GM12891 (cell line): ENCODE measurements at places on chromosomes 2 and 18.

DNA sequence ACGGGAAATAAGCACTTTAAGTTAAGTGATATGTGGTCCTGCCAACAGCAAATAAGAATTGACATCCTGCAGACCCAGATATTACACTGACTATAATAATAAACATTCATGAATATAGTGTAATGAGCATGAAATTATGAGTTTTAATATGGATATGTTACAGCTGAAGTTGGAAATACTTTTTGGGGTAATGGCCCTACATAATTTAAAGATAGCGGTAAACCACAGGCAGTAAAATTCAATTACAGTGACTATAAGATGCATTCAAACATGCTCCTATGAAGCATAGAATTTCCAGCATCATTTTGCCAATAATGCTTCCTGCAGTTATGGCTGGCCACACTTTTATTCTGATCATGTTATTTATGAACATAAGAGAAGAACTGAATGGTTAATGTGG lies 49.4 kb upstream of the LRRTM4 start:
- DNase-seq = no peak

DNA sequence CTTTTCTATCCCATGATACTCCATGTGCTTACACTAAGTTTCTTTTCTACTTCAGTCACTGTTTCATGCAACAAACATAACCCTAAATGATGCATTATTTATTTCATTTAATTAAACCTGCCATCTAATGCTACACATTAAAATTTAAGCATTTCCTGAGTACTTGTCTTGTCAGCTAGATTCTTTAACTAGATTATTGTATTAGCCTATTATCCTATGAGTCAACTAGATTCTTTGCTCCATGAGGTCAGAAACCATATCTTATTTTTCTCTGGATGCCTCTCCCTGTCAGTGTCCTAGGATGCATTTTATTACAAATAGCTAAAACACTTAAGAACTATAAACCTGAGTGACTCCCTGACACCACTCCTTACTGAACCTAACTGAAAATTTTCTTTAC lies 652.4 kb downstream of the SLC4A3 start:
- DNase-seq = no peak

- no peak for DNase-seq
These were observed 138.4 kb upstream of the HDAC4 start for GRCh38 chr2:239539083-239539775.

GRCh38 chr18:2392446-2392845 lies 178.9 kb downstream of the METTL4 start:
- DNase-seq = no peak

GRCh38 chr18:78939734-78940494 lies 39.7 kb upstream of the SALL3 start:
- no peak for DNase-seq

- no peak for DNase-seq
These were observed 177.3 kb downstream of the ANKRD30B start for GRCh38 chr18:14925281-14925709.

DNA sequence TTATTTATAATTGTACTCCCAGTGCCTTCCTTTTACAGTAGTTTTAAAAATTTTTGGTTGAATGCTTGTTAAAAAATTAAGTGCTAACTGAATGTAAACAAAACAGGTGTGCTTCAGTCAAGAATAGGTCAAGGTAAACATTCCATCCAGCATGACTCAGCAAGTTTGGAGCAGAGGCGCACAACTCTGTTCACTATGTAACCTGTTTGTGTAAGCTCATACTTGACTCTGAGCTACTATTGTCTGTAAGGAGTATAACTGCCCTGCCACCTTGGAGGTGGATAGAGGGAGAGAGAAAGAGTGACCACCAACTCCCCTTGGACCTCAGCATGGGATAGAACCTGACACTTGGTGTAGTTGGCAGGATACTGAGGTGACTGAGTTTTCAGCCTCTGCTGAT lies 207.4 kb upstream of the SYT4 start:
- no peak for DNase-seq

DNA sequence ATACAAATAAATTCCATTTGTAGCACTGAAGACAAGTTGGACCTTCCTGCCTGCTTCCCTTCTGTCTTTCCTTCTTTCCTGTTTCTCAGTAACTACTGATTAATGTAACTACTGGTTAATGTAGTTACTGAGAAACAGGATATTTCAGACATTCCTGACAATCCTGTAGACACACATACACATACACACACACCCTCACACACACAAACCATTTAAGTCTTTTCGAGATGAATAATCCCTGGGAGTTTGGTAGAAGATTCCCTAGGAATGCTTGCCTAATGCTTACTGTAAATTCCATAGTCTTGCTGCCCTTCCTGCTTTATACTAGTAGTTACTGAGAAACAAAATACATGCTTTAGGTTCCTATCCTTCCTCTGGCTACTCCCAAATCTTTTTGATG lies 83.9 kb downstream of the PIK3C3 start:
- DNase-seq = no peak

DNA sequence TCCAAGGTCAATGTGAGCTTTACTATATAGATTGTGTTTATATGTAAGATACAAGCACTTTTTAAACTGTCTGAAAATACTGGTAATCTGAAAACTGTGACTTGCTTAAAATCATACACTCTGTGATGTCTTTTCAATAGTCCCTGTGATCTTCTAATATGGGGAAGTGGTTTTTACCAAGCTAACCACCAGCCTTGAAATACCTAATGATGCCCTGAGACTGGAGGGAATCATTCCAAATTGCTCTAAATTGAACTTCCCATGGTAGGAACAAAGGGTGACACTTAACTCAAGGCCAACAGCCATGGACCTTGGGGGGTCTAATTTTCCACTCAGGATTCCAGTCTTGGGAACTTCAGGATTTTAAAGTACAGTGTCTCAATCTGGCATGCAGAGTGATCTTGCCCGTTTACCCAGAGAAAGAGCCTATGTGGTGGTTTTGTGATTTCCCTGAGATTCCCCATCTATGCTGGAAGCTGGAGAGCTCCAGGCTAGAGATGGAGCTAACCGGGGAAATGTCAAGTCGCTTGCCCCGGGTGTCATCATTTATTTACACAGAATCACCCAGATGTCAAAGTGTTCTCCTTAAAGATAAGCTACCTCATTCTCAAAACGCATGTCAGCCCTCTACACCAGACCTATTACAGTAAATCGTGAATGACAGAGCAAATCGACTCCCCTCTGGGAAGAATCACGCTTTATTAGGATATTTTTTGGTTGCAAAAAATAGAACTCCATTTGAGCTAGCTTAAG lies 198.5 kb downstream of the SP3 start:
- DNase-seq = no peak

- DNase-seq = no peak
These were observed 443.7 kb downstream of the DSEL start for GRCh38 chr18:67072791-67073190.

DNA sequence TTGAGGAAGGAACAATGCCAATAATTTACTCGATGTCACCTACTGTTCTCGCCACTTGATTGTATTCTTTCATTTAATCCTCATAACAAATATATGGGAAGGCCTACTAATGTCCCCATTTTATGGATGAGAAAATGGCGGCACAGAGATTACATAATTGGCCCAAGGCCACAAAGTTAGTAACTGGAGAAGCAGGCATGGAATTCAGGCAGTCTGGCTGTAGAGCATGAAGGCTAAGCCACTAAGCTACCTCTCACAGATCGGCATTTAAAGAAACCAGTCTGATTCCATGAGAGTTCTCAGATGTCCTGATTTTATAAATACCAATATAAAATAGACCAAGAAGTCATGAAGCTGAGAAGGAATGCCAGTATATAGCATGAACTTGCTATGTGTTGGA lies 121.8 kb upstream of the EPAS1 start:
- DNase-seq = no peak

DNA sequence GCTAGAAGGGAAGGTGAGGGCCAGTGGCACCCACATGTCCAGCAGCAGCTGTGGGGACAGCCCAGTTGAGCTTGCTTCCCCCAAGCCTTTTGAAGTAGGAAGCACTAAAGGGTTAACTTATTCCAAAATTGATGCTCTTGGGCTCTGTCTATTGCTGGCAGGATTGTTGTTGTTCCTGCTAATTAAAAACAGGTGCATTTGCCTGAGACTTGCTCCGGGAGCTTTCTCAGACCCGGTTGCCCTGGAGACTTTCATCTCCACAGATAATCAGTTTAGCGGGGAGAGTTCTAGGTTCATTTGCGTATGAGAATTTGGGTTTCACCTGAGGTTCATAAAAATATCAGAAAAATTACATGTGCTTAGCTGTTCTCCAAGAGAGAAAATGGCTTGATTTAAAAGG lies 277.3 kb downstream of the LRATD1 start:
- DNase-seq = no peak

- no peak for DNase-seq
These were observed 100.7 kb upstream of the MCFD2 start for GRCh38 chr2:47016172-47016913.

DNA sequence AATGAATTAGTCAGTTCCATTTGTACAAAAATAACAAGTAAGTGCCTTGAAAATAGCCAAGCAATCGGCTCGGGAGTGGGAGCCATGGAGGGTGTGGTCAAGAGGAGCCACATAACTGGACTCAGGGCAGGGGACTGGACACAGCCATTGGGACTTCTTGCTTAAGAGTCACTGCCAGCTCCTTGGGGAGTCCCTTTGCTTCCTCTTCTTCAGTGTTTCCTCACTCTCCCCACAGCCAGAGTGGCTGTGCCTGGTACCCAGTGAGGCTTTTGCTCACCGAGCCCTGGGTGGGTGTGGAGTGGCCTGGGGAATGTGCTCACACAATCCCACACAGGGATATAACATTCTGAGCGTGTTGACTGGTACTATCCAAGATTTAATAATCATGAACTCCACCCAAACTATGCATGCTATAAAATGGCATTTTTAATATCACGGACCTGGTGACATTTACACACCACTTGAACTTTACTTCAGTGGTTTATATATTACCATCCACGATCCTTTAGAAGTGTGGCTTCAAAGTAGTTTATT lies 94.6 kb downstream of the PTGR3 start:
- no peak for DNase-seq

GRCh38 chr18:12597760-12598159 lies 60.1 kb downstream of the SPIRE1 start:
- DNase-seq = no peak

DNA sequence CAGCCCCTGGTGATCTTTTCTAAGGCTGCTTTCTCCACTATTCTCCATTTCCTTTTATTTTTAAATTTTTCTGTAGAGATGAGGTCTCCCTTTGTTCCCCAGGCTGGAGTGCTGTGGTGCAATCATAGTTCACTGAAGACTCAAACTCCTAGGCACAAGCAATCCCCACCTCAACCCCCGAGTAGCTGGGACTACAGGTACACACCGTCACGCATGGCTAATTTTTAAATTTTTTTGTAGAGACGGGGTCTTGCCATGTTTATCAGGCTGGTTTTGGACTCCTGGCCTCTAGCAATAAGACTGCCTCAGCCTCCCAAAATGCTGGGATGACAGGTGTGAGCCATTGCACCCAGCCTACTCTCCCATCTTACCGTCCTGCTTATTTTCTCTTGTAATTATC lies 22.7 kb upstream of the LPIN2 start:
- DNase-seq = no peak

DNA sequence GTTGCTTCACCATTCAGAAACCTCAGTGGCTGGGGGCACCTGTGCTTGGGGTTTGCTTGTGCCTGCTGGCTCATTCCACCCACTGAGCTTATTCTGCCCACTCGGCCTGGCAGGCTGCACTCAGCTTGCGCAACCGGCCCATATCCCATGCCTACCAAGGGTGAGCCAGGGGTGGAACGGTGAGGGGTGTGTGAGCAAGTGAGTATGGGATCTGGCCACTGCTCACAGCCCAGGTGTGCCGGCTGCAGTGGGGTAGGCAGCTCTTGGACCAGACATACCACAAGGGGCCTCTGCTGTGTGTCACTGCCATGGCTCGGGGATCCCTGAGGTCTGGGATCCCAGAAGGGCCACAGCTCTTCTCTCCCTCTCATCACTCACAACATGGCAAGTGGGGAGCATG lies 1000.5 kb upstream of the CRIM1 start:
- DNase-seq = no peak

DNA sequence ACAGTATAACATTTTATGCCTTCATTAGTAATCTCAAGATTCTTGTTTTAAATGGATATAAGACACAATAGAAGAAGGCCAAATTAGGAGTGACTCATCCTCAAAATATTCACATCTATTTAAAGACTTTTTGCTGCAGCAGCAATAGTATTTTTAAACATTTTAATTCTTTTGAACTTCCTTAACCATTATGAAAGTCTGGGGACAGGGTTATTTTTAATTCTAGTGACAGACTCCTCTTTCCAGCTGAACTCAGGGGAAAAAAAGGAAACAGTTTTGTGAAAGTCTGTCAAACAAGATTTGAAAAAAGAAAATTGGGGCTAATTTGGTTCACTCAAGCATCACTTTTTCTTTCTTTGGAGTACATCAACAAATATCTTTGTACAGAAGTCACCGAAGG lies 541.8 kb downstream of the NUP35 start:
- DNase-seq = no peak

DNA sequence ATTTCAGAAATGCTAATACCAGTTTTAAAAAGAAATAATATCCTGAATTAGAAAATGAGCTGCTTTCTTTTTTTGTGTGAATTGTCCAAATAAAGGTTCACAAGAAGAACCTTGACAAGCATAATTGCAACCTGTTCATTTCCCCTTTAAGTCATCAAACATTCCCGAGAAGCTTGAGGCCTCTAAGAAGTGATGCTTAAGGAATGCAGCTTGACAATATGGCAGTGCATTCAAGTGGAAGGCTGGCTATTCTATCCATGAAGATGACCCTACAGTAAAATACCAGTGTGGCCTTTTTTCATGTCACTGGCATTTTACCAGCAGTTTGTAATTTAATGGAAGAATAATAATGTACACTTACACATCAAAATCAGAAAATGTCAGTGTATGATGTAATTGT lies 216.7 kb downstream of the CTNNA2 start:
- DNase-seq = no peak

DNA sequence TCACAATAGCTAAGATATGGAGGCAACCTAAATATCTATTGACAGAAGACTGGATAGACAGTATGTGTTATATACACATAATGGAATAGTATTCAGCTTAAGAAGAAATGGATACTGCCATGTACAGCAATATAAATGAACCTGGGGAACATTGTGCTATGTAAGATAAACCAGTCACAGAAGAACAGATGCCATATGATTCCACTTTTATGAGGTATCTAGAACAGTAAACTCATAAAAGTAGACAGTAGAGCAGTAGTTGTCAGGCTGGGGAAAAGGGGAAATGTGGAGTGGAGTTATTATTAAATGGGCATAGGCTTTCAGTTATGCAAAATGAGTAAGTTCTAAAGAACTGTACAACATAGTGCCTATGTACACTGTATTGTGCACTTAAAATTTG lies 1055.7 kb upstream of the TMEFF2 start:
- no peak for DNase-seq

- DNase-seq = no peak
These were observed 85.6 kb downstream of the VIT start for GRCh38 chr2:36781907-36782720.

DNA sequence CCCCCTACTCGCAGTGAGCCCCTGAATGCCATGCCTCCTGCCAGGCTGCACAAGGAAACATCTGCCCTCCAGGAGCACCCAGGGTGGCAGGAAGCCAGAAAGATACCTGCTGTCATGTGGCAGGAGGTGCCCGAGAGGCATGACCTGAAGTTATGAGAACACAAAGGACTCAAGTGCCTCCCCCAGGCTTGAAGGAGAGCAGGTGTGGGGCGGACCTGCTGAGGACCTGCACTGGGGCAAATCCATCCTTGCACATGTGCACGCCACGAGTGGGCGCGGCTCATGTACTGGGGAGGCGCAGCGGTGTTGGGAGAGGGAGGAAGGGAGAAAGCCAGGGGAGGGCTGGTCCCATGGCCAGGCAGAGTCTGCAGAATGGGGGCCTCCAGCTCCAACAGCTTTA lies 26.9 kb downstream of the SDC1 start:
- DNase-seq = no peak

- DNase-seq = no peak
These were observed 29.6 kb downstream of the ADI1 start for GRCh38 chr2:3489764-3490115.
